ENCODE measurements at places on chromosomes 5 and 9.

GRCh38 chr5:145848854-145849253 is 13.7 kb upstream of the PRELID2 start:
- peak; percentile 50 for DNase-seq

DNA sequence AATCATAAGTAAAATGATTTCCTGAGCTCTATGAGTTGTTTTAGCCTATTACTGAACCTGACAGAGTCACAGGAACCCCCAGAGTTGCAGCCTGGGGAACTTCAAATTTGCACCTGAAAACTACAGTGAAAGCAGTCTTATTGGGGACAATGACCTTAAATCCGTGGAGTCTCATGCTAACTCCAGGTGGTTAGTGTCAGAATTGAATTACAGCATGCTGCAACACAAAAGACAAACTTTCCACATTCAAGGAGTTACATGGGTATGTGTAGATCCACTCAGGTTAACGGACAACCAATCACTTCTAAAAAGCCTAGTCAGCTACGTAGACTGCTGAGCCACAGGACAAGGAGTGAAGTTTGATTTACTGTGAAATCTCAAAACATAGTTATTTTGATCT is 49.7 kb downstream of the PLPP1 start:
- no peak for DNase-seq

- no peak for DNase-seq
Measured at GRCh38 chr9:124352616-124353015, 62.6 kb downstream of the PSMB7 start.

DNA sequence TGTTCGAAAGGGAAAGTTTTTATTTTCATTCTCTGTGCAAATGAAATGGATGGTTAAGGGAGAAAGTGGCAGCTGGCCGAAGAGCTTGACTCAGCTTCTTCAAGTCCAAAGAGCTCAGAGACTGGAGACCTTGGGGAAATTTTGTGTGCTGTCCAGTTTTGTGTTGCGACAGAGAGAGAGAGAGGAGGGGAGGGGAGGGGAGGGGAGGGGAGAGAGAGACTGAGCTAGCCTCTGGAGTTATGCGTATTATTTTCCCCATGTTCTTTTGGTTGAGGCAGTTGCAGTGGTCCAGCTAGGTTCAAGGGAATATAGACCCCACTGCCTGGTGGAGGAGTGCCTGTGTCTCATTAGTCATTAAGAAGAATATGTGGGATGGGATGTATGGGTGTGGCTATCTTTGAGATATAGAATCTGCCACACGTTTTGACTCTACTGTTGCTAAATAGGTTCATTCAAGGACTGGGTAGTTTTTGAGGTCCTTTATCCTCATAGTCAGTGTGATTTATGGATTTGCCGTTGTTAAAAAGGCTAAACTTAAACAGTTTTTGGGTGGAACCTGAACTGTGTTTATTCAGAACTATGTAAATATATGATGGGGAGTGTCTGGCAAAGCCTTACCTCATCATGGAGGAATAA is 69.7 kb downstream of the ARHGAP26 start:
- no peak for DNase-seq

GRCh38 chr5:1568201-1568979 is 44.6 kb upstream of the LPCAT1 start:
- DNase-seq, result no peak

GRCh38 chr9:127567035-127567729 is 44.9 kb upstream of the STXBP1 start:
- no peak for DNase-seq

DNA sequence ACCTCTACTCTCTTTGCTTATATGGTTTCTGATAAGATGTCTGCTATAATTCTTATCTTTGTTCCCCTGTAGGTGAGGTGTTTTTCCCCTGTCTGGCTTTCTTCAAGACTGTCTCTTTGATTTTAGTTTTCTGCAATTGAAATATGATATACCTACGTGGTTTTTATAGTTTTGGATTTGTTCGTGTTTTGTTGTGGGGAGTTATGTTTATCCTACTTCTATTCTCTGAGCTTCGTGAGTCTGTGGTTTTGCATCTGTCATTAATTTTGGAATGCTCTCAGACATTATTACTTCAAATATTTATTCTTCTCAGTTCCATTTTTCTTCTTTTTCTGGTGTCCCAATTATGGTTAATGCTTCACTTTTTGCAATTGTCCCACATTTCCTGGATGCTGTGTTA is 521.3 kb downstream of the KCTD16 start:
- DNase-seq, result no peak

DNA sequence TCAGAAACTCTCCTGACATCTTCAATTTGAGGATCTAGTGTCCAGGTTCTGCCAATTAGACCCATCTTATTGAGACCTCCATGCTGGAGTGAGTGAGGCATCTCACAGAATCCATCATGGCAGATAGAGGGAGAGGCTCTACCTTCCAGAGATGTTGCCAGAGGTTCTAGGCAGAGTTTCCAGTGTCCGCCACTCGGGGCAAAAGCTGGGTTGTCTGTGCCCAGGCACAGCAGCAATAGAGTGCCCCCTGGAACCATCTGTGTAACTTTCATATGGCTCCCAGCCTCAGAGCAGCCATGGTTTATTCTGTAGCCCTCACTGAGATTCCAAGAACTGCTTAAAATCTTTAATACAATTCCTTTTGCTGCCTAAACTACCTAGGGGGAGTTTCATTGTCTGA is 16.6 kb upstream of the CCDC112 start:
- DNase-seq, result no peak

GRCh38 chr5:133199417-133200178 is 147.8 kb downstream of the HSPA4 start:
- DNase-seq, result no peak

GRCh38 chr9:82597241-82598203 is 465.4 kb downstream of the RASEF start:
- DNase-seq, result no peak

All from HCT116 (cell line).